Activated CD8-positive, alpha-beta memory T cell treated with anti-CD3 and anti-CD28 coated beads for 4 hours (primary cell): ENCODE measurements at places on chromosomes 6 and 20.

- no peak for DNase-seq
Measured at GRCh38 chr6:13924949-13925881, at the start of gene RNF182. Gene RNF182 (plus strand): TSS chr6:13924952. CDS start chr6:13977120, 52,168 bp downstream.

DNA sequence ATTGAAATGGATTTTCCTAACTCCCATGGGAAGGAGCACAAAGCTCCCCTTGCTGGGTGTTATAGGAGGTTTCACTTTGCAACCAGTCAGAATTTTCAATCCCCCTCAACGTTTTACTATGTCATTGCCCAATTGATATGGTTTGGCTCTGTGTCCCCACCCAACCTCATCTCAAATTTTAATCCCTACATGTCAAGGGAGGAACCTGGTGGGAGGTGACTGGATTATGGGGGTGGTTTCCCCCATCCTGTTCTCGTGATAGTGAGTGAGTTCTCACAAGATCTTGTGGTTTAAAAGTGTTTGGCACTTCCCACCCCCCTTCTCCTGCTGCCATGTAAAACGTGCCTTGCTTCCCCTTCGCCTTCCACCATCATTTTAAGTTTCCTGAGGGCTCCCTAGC is 62.9 kb downstream of the ZMYND8 start:
- DNase-seq = no peak

DNA sequence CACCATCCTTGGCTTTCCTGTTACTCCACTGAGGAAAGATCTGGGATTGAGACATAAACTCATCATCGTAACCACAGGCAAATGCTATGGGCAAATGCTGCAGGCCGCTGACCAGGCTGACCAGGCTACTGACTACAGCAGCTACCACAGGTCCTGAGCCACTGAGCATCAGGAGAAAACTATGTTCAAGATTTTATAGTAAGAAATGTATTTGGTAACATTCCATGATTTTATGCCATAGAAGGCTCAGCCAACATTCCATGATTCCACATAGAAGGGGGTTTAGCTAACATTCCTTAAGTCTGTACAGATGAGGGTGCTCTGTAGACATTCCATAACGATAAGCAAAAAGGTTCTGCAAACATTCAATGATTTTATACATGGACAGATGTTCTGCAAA is 16.1 kb upstream of the B4GALT5 start:
- no peak for DNase-seq

GRCh38 chr20:49981218-49982071 is 1.3 kb upstream of the SNAI1 start:
- DNase-seq = no peak

- DNase-seq = no peak
Measured at GRCh38 chr6:116682334-116682712, 1.3 kb downstream of the KPNA5 start.
